Astrocyte (in vitro differentiated cells and primary cell): ENCODE measurements at places on chromosomes 4 and X. TPM values are rescaled to one million over a fixed set of nuclear protein-coding genes. Genes with fewer than 3 reads are reported as not detected.

The XAGE2 gene
- total RNA-seq, result not detected in 2 replicates

The FOXR2 gene
- not detected in 2 replicates for total RNA-seq

DNA sequence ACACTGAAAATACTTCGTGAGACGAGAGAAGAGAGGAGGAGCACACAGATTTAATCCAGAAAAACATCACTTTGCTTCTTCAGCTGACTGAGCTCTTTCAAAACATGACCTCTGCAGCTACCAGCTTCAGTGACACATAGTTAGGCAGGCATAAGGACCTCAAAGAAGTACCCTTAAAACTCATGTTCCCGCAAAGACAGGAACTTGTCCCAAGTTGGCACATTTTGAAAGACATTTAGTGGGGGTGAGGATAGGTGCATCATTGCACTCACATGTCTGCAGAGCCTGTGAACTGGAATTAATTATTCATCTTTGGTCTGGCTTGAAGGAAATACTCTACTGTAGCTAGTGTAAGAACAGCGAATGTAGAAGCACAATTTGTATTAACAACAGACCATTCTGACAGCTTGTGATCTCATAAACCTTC is 221.8 kb downstream of the MGST2 start:
- DNase-seq, result no peak

DNA sequence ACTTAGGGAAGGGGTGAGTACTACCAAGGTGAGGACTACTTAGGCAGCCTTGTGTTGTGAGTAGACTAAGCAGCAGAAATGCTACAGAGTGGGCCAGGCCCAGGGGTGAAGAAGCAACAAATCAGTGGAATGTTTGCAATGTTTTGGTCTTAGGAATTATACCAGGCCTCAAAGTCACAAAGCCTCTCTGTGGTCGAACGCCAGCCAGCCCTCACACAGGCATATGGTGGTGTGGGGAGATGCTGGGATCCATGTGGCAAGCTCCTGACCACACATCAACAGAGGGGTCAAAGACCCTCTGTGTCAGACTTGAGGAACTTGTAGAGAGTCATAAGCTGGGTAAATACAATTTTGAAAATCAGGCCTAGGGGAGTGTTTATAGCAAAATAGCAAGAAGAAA is 153.8 kb upstream of the KLF3 start:
- DNase-seq, result no peak
